ENCODE measurements at places on chromosomes 7 and 10. TPM values are rescaled to one million over a fixed set of nuclear protein-coding genes. Genes with fewer than 3 reads are reported as not detected.

Gene SPDYE2
- total RNA-seq: not detected

Gene ITIH5
- total RNA-seq: 49.3 TPM

Gene LBX1
- total RNA-seq: under 0.01 TPM

Gene DAGLB
- total RNA-seq: 22.6 TPM

Gene C10orf53
- not detected for total RNA-seq

Gene TRIM50
- not detected for total RNA-seq

Gene TUBB8
- total RNA-seq: not detected

Gene TMEM140
- total RNA-seq: 29.7 TPM

Gene LIPM
- not detected for total RNA-seq

Gene NUP205
- 31.3 TPM for total RNA-seq

All from fibroblast of lung (primary cell).